ENCODE measurements at places on chromosomes 13 and 19.
A peak's percentile ranks its signal among the peaks of the same experiment; 100 is the strongest.

DNA sequence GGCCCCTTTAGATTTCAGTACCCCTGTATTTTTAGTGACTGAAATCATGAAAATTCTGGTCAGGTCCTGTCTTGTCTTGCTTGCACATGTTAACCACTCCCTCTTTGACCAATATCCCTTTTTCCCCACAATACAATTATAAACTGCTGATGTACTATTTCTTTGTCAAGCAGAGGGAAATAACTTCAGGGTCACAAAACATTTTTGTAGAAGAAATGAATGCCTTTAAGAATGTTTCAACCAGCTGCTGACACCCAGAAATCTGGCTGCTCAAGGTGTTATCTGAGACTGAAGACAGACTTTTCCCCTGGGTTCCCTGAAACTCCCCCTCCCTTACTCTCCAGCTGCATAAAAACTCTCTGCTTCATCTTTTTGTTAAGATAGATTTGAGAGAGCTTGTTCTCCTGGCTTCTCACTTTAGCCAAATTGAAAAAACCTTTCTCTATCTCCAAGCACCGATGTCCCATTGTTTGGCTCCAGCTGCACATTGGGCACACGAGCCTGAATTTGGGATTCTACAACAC, 18.4 kb upstream of the ACOD1 start:
- H3K27me3 ChIP-seq: peaks cover 23% of the 10 kb centered on the region
- no peak overlapping the region for H3K27ac ChIP-seq
- no peaks in the 10 kb centered on the region for H3K4me1 ChIP-seq
- no peak overlapping the region for H3K4me3 ChIP-seq

GRCh38 chr13:109712124-109712722, 74.2 kb downstream of the IRS2 start:
- no peaks in the 10 kb centered on the region for H3K36me3 ChIP-seq
- DNase-seq: no peak
- H3K27ac ChIP-seq: no peak overlapping the region
- no peaks in the 10 kb centered on the region for H3K27me3 ChIP-seq
- no peak overlapping the region for H3K4me3 ChIP-seq
- H3K4me1 ChIP-seq: no peaks in the 10 kb centered on the region

DNA sequence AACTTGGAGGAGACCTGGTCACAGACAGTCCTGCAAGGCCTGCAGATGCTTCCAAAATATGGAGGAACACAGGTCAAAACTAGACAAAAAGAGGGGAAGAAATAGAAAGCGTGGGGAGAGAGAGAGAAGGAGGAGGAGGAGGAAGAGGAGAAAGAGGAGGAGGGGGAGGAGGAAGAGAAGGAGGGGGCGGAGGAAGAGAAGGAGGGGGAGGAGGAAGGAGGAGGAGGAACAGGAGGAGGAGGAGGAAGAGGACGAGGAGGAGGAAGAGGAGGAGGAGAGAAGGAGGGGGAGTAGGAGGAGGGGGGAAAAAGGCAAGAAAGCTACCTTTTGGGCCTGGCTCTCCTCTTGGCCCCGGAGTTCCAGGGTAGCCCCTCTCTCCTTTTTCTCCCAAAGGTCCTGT, 105.8 kb downstream of the COL4A1 start:
- DNase-seq: no peak
- H3K4me1 ChIP-seq: no peaks in the 10 kb centered on the region
- no peak overlapping the region for H3K4me3 ChIP-seq
- peaks cover 22% of the 10 kb centered on the region for H3K27me3 ChIP-seq

- no peaks in the 10 kb centered on the region for H3K27me3 ChIP-seq
- peak overlapping the region; percentile 100 for H3K4me3 ChIP-seq
- DNase-seq: no peak
- peak overlapping the region; percentile 100 for H3K27ac ChIP-seq
- peaks cover 61% of the 10 kb centered on the region for H3K4me1 ChIP-seq
- H3K36me3 ChIP-seq: peaks cover 38% of the 10 kb centered on the region
Measured at GRCh38 chr19:55635334-55635717, 5.5 kb upstream of the ZNF580 start.

- H3K36me3 ChIP-seq: no peaks in the 10 kb centered on the region
- no peaks in the 10 kb centered on the region for H3K27me3 ChIP-seq
- H3K27ac ChIP-seq: no peak overlapping the region
- no peak for DNase-seq
Measured at GRCh38 chr19:48680436-48681126, 7.8 kb upstream of the NTN5 start.

DNA sequence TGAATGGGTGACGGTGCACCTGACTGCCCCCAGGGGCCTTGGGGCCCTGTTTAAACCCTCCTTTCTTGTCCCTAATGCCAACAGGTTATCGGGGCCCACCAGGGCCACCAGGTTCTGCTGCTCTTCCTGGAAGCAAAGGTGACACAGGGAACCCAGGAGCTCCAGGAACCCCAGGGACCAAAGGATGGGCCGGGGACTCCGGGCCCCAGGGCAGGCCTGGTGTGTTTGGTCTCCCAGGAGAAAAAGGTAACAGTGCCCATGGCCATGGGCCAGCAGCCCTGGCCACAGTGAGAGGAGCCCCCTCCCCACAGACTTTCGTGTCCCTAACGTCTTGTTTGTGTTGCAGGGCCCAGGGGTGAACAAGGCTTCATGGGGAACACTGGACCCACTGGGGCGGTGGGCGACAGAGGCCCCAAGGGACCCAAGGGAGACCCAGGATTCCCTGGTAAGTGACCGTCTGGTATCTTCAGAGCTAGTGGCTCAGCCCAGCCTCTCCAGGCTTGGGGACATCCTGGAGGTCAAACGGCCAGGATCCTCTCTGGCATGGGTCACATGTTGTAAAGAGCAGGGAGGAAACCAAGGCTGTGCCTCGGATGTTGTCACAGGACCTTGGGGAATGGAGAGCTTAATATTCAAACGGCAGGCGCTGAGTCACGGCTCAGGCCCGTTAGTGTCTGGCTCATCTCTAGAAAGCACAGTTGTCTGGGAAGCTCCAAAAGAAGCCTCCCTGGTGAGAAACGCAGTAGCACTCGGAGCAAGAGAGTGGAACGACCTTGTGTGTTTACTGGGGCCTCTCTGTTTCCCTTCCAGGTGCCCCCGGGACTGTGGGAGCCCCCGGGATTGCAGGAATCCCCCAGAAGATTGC, 58.3 kb downstream of the RAB20 start:
- H3K36me3 ChIP-seq: peaks cover 1% of the 10 kb centered on the region
- peaks cover 27% of the 10 kb centered on the region for H3K27me3 ChIP-seq
- H3K27ac ChIP-seq: no peak overlapping the region
- no peak overlapping the region for H3K4me3 ChIP-seq
- H3K4me1 ChIP-seq: no peaks in the 10 kb centered on the region

GRCh38 chr19:58033741-58034476, at the start of gene ZSCAN1:
Gene ZSCAN1, plus strand, starts transcription at chr19:58034025. Its CDS starts 3,812 bp downstream, at chr19:58037837.
- DNase-seq: no peak
- H3K27ac ChIP-seq: no peak within 1 kb of the TSS

DNA sequence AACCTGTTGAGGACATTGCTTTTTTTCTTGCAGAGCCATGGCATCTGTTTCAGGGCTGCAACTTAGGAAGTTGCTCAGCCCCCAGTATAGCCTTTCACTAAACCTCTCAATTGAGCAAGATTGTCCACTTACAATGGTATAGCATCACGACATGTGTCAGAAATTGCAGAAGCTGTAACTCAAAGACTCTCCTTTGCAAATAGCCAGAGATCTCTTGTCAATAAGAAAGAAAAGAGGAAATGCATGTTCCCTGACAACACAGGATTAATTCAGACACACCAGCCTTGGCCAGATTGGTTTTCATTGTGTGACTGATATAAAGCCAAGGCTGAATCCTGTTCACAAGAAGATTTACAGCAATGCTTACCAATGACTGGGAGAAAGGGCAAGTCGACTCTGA, 38.7 kb upstream of the CYSLTR2 start:
- H3K27me3 ChIP-seq: peaks cover 10% of the 10 kb centered on the region
- no peaks in the 10 kb centered on the region for H3K4me1 ChIP-seq
- H3K36me3 ChIP-seq: no peaks in the 10 kb centered on the region
- no peak overlapping the region for H3K27ac ChIP-seq
- DNase-seq: no peak

DNA sequence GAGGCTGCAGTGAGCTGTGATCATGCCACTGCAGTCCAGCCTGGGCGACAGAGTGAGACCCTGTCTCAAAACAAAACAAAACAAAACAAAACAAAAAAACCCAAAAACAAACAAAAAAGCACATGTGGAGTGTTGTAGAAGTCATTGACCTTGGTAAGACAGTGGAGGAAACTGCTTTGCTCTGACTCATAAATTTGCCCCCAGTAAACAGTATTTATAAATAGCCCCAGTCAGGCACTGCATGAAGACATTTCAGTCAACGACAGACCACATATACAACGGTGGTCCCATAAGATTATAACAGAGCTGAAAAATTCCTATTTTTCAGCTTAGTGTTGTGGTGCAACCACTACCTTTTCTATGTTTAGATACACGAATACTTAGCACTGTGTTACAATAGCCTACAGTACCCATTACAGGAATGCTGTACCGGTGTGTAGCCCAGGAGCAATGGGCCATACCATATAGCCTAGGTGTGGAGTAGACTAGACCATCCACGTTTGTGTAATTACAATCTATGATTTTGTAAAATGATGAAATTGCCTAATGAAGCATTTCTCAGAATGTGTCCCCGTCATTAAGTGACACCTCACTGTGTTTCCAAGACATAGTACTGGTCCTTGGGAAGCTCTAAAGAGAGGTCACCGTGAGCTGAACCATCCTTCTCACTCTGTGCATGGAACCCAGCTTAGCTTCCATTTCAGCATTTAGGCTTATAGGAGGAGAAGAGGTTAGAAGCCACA, 1.1 kb downstream of the ARL11 start:
- H3K4me1 ChIP-seq: peaks cover 11% of the 10 kb centered on the region
- H3K27ac ChIP-seq: no peak overlapping the region
- H3K27me3 ChIP-seq: no peaks in the 10 kb centered on the region

DNA sequence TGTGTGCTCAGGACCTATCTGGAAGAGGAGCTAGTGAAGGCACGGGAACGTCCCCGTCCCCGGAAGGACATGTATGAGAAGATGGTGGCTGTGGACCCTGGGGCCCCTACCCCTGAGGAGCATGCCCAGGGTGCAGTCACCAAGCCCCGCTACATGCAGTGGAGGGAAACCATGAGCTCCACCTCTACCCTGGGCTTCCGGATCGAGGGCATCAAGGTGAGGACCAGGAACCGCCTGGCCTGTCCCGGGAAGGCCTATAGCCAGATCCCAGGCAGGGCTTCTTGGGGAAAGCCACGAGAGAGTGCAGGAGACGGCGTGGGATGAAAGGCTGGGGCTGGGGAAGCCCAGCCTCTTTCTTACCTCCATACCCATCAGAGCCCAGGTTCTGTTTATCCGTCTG, 16.2 kb downstream of the ITPKC start:
- no peaks in the 10 kb centered on the region for H3K4me1 ChIP-seq
- no peaks in the 10 kb centered on the region for H3K27me3 ChIP-seq
- H3K4me3 ChIP-seq: no peak overlapping the region
- H3K36me3 ChIP-seq: peaks cover 40% of the 10 kb centered on the region
- no peak for DNase-seq
- H3K27ac ChIP-seq: no peak overlapping the region

All from central memory CD8-positive, alpha-beta T cell (primary cell).